DND-41 (cell line): ENCODE measurements at places on chromosomes 5 and 9.

DNA sequence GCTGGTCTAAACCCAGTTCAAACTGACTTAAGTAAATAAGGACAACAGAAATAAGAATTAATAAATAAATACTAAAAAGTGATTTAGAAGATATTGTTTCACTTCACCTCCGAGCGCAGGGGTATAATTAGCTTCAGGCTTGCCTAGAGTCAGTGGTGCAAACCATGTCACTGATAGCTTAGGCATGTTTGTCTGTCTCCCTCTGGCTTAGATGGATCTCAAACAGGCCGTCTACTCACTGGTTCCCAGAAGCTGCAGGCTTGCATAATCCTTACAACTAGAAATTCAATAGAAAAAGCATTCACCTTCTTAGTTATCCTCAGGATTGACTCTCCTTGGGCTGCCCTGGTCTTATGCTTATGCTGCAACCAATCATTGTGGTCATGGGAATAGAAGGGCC is 629.8 kb upstream of the WWC1 start:
- DNase-seq, result no peak

GRCh38 chr5:83173826-83174225 is 96.5 kb downstream of the XRCC4 start:
- no peak for DNase-seq

DNA sequence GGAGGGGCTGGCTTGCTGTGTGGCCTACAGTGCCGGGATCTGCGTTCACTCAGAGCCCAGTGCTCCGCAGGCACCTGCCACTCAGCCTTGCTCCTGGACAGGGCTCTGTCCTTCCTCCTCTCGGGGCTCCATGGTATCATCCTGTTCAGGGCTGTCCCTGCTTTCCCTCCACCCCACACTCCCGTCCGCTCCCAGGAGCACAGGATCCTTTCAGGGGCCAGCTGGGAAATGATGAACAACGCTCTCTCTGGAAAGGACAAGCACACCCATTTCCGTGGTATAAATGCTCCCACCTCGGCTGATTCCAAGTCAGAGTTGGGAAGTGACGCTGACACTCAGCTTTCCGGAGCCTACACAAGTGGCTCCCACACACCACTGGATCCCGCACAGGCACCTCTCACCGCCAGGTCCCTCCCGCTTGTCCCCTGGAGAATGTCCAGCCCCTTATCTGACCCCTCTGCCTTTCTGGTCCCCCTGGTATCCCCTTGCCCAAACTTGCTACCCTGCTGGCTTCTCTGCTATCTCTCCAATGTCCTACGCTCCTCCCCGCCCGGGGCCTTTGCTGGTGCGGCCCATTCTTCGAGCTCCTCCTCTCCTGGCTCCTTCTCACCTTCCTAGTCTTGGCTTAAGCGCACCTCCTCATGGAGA is 21.3 kb downstream of the HMCN2 start:
- no peak for DNase-seq

DNA sequence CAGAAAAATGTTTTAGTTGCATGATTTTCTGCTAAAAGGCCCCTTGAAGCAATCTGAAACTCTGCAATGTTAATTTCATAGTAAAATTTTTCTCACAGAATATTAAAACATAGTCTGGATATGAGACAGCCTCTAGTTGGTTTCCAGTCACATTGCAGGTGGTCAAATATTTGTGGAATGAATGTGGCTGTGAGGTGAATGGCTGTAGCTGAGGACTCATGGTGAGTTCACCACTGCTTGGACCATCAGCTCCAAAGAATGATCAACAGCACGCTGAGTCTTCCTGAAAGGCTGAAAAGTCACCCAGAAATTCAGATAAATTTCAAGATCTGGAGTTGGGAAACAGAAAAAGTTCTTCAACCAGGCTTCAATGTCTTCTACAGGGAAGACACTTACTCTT is 79.8 kb downstream of the MAT2B start:
- DNase-seq, result no peak

GRCh38 chr9:135243201-135244190 is 156.0 kb downstream of the OLFM1 start:
- no peak for DNase-seq

- no peak for DNase-seq
These were observed 67.4 kb upstream of the CTSL start for GRCh38 chr9:87658511-87658910.

DNA sequence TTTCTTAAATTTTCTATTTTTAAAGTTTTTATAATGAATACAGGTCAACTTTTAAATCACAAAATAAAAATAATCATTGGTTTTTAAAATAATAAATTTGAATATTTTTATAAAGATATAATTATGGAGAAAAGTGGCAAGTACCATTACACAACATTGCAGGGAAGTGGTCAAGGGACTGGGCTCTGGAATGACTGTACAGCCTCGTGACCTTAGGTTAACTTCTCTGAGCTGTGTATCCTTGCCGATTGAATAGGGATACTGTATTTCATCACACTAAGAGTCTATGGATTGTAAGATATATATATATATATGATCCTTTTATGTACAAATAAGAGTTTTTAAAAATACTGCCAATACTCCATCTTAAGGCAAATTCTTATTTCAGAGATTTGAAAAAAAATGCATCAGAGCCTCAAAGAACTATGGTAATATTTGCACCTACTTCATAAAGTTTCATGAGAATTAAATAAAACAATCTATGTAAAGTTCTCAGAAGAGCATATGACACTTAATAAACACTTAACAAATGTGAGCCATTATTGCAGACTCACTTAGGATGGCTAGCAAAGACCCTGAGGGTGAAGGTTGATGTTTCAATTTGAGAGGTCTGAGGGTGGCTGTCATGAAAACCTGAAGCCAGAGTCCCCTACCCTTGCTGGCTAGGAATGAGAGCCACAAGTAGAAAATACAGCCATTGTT is 136.5 kb downstream of the CCDC192 start:
- no peak for DNase-seq

- DNase-seq, result no peak
These were observed 6.6 kb upstream of the CNOT6 start for GRCh38 chr5:180487556-180487955.

DNA sequence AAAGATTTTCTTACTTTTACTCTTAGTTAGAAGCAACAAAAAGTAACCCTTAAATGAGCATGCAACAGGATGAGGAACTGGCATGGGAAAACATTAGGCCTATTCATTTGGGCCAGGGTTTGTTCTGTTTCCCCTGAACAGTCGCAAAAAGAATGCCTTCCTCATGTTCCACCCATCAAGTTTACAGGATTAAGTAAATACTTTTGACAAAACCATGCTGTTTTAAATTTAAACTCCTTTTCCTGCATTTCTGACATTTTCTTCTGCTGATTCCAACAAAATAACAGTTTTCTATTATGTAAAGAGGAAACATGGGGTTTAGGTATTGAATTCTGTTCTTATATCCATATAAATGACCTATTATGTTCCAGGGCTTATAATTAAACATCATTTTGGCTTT is 236.6 kb upstream of the ACTBL2 start:
- no peak for DNase-seq

GRCh38 chr5:92637247-92637646 is 943.8 kb downstream of the NR2F1-AS1 start:
- no peak for DNase-seq

- no peak for DNase-seq
These were observed 53.1 kb upstream of the IER5L start for GRCh38 chr9:129231022-129231739.

- no peak for DNase-seq
These were observed 33.7 kb downstream of the HAVCR1 start for GRCh38 chr5:157025093-157025698.

GRCh38 chr5:17219006-17219422 is 1.6 kb downstream of the BASP1 start:
- DNase-seq, result no peak

DNA sequence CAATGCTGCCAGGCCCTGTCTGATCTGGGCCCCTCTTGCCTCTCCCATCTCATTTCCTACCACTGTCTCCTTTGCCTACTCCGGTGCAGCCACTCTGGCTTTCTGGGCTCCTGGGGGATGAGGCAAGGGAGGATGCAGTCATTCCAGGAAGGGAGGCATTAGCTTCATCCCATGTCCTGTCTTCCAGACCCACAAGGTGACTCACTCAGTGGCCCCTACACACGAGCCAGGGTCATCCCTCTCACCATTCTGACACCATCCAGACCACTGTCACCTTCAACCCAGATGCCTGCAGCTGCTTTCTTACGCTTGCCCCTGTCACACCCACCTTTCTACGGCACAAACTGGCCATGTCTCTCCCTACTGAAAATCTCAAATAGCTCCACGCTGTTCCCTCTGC is 19.1 kb downstream of the ACSL6 start:
- no peak for DNase-seq

GRCh38 chr5:137587919-137588318 is 88.8 kb upstream of the SPOCK1 start:
- DNase-seq, result no peak

DNA sequence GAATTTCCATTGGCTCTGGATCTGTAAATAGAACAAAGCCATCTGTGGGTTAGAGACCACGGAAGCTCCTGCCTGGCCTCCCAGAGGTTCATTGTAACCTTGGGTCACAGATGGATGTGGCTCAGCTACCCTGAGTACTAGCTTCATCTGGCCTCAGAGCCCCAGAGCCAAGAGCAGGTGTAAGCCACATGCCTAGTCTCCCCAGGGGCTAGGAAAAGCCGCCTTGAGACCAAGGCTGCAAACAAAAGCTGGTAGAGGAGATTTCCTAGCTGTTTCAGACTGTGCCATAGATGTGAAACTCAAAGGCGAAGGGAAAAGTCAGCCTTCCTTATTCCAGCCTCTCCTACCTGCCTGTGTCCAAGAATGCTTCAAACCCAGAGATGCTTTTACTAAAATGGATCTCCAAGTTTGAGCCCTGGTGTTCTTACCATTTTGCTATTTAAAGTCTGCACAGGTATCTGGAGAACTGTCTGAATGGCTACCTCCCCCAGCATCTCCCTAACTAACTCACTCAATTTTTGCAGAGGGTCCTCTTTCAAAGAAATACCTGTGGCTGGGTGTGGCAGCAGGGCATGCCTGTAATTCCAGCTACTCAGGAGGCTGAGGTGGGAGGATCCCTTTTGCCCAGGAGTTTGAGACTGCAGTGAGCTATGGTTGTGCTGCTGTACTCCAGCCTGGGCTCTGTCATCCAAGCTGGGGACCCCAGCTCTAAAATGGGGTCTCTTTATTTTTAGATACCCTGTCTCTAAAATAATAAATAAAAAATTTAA is 42.3 kb upstream of the MAP1B start:
- no peak for DNase-seq

DNA sequence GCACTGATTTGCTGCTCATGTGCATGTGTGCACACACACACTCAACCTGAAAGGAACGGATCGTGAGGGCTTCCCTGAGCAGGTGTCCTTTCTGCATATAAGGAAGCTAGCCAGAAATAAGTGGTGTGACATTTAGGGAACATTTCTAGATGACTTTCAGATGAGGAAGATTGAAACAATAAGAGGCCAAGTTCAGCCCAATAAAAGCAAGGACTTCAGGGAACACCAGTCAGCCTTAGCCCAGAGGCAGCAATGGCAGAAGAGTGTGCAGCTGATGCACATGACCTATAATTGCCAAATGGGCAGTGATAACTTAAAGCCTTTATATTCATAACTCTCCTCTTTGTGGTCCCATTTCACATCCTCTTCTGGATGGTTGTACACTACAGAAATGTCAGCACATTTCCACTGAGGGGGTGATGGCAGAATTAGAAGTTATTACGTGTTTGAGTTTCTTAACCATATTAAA is 255.5 kb downstream of the TRIM32 start:
- no peak for DNase-seq

DNA sequence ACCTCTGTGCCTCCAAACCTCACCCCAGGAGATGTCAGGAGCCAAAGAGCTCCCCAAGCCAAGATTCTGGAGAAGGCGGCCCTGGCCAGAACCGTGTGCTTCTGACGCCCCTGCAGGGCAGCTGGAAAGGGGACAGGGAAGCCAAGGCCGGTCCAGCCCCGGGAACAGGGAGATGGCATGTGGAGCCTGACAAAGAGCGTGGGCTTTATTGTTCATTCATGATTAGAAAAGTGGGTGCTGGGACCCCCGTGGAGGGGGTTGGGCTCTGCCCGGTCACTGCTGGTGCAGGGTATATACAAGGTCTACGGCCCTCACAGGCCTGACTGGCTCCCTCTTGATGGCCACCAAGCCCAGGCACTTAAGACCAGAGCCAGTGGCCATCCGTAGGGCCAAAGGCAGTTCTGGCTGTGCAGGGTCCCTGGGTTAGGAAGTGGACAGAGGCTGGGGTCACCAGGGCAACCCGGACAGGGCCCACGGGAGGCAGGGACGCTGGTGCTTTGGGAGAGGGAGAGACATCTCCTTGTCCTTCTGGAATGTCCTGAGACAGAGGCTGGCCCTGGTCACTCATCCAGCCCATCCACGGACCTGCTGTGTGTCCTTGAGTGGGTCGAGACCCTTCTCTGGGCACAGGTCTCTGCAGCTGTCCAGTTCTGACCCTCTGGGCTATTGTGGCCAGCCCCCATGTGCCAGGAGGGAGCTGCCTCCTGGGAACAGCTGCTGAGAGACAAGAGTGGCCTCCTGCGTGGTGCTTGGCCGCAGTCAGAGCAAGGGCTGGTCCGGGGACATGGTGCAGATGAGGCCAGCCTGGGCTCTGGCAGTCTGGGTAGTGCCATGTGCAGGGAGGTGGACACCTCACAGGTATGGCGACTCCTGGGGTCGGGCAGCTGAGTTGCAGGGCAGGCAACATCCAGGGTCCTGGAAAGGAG is 12.5 kb downstream of the NINJ1 start:
- DNase-seq, result no peak

DNA sequence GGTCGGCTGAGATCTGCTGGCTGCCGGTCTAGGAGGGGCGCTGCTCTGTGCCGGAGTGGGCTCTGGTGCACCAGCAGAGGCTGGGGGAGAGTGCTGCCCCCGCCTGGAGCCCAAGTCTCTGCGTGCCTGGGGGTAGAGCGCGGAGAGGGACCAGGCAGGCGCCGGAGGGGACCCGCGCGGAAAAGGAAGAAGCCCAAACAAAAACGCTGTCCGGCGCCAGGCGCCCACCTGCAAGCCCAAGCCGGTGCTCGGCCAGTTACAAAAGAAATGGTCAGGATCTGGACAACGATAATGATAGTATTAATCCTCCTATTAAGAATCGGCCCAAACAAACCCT is 571 bp upstream of the S1PR3 start:
- DNase-seq, result no peak

- DNase-seq, result no peak
These were observed 113.2 kb upstream of the SNX2 start for GRCh38 chr5:122661496-122662180.

DNA sequence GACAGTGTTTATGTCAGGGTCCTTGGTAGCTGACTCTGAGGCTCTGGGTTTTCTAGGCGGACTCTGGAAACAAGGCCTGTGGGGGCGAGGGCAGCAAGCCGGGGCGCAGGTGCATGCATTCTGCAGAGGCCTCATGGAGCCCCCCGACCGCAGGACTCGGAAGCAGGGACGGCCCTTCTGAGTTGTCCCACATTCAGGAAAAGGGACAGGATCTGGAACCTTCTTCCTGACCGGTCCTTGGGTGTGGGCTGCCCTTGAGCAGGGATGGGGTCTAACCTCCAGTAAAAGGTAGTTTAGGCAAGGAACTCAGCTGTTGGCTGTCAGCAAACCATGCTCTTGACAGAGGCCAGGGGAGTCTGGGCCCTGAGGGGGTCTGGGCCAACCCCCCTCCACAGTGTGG is 7.4 kb upstream of the COL5A1 start:
- no peak for DNase-seq
